Cortex of kidney (tissue), 1 donor: ENCODE measurements at places on chromosomes 7 and 10.

DNA sequence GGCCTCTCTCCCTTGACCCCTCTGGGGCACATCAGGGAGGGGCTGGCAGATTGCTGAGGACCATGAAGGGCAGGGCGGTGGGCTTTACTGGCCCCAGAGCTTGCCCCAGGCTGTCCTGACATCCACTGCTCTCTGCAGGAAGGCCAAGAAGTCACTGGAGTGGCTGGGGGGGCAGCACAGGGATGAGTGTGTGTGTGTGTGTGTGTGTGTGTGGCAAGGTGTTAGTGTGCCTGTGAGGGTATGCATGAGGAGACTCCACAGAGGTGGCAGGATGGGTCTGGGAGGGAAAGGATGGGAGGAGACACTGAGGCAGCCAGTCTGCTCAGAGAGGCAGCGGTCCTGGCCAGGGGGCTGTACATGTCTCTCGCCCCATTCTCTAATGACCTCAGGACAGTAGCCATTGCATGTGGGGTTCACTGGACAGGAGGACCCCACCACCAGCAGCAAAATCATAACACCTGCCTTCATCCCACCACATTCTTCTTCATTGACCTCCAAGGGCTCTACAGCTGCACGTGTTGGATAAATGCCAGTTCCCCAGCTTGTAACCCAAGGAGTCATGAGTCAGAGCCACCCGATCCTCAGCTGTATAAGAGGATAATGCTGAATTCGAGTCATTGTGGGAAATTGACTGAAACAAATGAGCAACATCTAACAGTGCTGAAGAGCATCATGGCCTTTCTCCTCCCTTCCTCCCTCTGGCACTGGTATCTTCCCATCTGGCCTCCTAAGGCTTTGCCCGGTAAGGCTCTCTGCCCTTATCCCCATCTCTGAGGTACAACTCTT is 720.5 kb downstream of the GRID1 start:
- DNase-seq, result no peak

GRCh38 chr10:47206449-47207280 is 93.3 kb upstream of the GDF10 start:
- no peak for DNase-seq

DNA sequence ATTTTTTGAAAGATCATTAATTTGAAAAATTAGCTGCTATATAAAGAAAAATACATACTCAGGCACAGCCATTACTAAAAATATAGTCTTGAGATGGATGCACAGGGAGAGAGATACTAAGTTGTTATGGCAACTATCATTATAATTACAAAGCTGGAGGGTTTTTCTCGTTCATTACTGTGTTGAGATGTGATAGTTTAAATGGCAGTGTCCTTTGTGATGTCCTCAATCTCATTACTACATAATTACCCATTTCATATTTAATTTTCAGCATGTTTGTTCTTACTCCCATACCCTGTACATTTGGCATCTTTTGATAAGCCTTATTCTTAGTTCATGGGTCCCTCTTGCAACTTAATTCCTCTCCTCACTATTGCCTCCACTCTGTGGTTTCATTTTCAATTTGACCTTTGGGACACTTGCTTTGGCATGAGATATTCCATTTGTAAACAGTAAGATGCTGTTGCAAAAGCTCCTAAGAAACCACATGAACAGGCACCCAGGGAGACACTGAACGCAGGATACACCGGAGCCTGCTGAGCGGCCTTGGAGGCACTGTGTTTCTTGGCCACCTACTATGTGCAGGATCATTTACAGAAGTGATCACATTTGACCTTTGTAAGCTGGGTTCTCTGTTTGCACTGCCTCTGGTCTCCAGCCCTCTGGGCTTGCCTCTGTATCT is 4.8 kb upstream of the CPXM2 start:
- no peak for DNase-seq

DNA sequence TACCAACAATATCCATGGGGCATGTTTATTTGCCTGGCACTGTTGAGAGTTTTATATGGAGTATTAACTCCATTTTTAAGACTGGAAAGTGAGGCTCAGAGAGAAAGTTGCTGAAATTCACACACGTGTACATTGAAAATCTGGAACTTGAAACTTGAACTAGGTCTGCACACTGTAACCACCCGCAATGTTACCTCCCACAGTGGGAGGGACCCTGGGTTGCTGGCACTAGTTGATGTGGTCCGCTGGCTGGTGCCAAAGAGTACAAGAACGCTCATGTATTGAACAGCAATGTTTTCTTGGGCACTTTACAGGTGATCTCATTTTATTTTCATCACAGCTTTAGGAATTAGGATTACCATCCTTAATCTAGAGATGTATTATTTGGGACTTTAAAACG is 253.2 kb downstream of the INHBA start:
- DNase-seq, result no peak

DNA sequence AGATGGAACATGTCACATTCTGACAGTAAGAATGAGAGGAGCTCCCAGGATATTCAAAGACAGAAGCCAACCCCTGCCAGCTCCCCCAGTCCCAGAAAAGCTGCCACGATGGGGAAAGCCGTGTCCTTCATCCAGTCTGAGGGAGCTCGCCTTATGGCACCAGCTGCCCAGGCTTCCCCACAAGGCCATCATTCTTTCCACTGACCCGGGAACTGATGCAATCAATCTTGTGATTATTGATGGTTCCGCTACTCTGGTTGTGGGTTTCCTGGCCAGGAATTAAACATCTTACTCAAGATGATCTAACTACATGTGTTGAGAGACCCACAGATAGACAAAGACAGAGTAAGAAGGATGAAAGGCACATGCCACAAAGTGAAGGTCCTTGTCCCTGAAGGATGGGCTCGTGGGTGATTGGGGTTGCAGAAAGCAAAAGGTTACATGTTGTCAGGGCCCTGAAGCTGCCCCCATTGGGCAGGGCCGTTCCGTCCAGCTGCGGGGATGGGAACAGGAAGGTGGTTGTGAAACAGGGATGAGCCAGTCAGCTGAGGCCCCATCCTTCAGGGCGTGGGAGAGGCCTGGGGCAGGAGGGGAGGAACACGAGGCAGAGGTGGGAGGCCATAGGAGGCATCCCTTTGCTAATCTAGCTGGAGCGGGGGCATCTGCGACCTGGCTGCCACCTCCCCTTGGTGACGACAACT is 127.6 kb downstream of the OAT start:
- DNase-seq, result no peak

DNA sequence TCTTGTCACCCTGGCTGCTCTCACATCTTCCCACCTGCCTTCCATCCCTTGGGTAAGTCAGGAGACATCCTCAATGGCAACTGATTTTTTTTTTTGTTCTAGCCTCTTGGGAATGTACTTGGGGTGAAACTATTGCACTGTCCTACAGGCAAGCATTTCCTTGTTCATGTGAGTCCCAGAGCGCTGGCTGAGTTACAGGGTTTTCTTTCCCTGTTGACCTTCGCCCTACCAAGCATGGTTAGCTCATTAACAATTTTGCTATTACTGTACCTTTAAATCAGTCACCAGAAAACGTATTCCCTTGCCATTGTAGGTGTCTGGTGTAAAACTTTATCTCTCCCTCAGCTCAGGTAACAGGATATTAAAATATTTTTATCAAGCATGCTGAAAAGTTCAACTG is 98.9 kb downstream of the PRLHR start:
- no peak for DNase-seq

DNA sequence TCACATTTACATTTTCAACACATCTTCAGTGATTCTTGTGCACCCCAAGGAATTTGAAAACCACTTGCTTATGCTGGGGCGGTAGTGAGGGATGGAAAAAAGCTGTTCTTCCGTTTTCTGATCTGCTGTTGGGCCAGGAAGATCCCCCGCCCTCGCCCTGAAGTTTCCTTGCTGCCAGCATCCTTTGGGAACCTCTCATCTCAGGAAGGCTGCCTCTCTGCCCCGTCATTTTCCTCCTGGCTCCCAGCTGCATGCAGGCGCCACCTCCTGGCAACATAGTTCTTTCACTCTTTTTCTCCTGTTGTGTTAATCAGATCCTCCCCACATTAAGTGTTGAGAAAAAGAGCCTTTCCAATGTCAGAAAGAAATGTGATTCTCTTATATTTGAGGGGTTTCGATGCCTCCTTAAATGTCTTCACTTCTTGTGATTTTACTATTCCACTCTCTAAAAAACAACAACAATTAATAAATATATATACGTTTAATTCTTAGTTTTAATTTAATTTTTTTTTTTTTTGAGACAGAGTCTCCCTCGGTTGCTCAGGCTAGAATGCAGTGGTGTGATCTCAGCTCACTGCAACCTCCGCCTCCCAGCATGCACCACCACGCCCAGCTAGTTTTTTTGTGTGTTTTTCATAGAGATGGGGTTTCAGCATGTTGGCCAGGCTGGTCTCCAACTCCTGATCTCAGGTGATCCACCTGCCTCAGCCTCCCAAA is 122.9 kb downstream of the RALA start:
- no peak for DNase-seq

DNA sequence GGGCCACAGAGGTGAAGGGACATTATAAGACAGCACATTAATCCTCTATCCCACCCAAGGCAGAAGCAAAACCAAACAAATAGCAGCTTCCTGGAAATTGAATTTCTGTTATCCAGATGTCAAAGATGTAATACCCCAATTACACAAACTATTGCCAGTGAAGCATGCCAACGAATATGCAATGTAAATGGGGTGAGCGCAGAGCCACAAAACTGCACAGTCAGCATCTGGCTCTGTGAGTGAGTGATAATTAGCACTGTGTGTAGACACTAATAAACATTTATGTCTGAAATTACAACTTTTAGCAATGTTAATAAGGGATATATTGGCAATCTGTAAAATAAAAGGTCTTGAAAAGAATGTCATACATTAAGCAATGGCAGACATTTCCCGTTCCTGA is 3.2 kb downstream of the BEND7 start:
- no peak for DNase-seq

- no peak for DNase-seq
Observed at GRCh38 chr10:132574783-132575319, 37.3 kb downstream of the INPP5A start.
